Uterus (tissue), 4 donors: ENCODE measurements at places on chromosomes 12 and 14.
A peak's percentile ranks its signal among the peaks of the same experiment; 100 is the strongest.

DNA sequence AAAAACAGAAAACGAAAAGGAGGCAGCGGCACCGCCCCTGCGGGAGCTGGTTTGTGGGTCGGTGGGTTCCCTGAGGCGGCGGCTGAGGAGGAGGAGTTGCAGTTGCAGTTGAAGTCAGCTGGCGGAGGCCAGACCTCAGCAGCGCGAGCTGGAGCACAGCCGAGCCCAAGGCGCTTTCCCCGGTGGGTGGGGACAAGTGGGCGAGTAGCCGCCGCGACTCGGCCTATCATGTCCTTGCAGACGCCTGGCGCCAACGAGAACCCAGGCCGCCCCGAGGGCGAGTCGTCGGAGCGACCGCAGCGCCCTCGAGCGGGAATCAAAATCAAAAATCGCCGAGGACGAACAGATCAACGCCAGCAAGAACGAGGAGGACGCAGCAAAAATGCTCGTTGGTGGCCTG, 12.7 kb upstream of the CLEC1A start:
- no peak for DNase-seq

GRCh38 chr12:43108656-43109055, 443.3 kb downstream of the ADAMTS20 start:
- DNase-seq = no peak

GRCh38 chr14:54010981-54011380, 54.4 kb upstream of the BMP4 start:
- DNase-seq = no peak

DNA sequence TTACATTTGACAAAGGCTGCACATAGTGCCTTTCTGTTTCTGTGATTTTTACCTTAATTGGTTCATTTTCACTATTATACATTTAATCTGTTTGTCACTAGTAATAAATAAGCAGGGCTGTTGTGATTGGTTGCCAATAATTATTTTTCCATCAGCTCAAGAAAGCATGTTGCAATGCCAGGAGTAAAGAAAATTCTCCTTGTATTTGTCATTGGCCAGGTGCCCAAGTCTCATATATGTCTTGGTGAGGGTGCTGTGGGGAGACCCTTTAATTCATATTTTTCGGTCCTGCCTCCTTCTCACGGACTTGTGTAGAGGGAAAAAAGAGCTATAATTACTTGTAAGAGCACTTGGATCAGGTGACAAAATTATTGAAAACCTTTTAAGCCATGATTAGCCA, 108.0 kb downstream of the KITLG start:
- DNase-seq = no peak

- DNase-seq = no peak
These were observed 144.8 kb downstream of the KCNA5 start for GRCh38 chr12:5188472-5188871.

DNA sequence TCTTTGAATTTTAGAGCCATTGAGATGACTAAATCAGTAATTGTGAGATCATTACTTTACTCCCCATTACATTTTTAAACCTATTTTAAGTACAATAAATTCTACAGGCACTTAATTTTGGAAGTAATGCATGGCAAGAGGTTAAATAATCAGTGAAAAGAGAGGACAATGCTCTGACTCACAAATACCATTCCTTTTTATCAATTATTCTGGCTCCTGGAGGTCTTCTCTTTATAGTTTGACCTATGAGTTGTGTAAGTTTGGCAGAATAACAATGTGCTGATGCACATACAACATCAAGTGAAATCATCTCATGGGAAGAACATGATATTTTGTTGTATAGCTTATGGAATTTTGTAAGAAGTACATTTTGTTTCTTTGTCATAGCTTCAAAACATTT, 166.7 kb downstream of the TMTC3 start:
- DNase-seq = no peak

DNA sequence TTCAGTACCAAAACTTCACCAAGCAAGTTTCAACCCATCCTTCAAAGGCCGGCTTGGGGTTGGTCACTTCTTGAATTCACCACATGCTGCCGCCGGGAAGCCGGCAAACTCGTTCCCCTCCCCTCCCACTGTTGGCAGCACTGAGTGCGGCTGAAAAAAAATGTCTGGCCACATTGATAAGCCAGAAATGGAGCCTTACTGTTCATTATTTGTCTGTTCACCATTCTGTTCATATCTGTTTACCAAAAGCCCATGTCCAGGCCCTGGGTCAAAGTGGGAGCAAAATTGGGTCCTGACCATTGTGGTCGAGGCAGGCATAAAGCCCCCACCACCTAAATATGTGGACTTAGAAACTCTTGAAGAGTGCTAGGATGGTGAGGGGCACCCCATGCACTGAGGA, 7.3 kb upstream of the HSP90AA1 start:
- DNase-seq = no peak

DNA sequence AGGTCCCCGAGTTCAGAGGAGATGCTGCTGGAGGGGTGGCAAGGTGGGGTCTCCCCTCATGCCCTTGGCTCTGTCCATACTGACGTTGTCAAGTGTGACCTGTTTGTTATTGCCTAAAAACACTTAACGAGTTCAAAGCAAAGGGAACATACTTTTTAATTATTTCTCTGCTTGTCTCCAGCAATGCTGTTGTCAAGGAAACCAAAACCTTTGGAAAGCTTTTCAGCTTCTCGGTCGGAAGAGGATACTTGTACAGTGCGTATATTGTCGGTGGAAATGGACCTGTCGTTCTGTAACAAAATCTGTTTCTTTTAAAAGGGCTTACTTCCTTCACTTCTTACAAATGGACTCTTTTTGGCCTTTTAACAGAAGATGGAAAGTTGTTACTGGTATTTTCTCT, 73.9 kb downstream of the SLC25A47 start:
- no peak for DNase-seq

DNA sequence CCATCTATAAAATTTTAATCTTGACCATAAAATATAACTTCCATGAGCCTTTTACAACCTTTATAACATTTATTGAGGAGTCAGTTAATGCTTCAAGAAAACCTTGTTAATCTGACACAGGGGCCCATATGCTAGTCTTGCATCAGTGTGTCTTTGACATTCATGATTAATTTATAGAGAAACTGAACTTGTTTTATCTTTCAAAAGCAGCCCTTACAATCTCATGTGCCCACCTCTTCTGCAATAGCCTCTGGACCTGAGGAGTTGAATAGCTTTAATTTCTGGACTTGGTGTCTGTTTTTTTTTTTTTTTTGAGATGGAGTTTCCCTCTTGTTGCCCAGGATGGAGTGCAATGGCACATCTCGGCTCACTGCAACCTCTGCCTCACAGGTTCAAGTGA, 8.6 kb upstream of the LPCAT3 start:
- DNase-seq = no peak

GRCh38 chr14:75993567-75994041, 8.0 kb downstream of the IFT43 start:
- DNase-seq = no peak

- DNase-seq = no peak
These were observed 281.5 kb downstream of the CACNA1C start for GRCh38 chr12:2334271-2334670.

DNA sequence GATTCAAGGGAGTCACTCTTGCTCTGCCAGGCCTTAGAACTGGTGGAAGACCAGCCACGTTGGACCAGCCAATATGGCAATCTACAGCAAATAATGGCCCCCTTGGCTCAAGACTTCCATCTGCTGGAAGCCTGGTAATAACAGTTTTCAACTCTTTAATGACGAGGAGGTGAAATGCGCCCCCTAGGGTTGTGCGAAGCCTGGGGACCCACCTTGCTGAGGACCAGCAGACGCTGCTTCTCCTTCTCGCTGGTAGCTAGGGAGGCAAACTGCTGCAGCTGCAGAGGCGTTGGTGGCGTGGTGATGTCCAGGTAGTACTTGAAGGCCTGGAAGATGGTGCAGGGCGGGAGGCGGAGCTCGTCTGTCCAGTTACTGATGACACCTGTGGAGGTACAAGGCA, 41.5 kb upstream of the FBXO21 start:
- no peak for DNase-seq

- DNase-seq = no peak
These were observed 268.2 kb downstream of the PCNX1 start for GRCh38 chr14:71175491-71175890.

- DNase-seq = no peak
These were observed 4.2 kb downstream of the PPTC7 start for GRCh38 chr12:110578694-110579534.

GRCh38 chr12:3249081-3249800, 172.1 kb downstream of the TSPAN9 start:
- DNase-seq = no peak

DNA sequence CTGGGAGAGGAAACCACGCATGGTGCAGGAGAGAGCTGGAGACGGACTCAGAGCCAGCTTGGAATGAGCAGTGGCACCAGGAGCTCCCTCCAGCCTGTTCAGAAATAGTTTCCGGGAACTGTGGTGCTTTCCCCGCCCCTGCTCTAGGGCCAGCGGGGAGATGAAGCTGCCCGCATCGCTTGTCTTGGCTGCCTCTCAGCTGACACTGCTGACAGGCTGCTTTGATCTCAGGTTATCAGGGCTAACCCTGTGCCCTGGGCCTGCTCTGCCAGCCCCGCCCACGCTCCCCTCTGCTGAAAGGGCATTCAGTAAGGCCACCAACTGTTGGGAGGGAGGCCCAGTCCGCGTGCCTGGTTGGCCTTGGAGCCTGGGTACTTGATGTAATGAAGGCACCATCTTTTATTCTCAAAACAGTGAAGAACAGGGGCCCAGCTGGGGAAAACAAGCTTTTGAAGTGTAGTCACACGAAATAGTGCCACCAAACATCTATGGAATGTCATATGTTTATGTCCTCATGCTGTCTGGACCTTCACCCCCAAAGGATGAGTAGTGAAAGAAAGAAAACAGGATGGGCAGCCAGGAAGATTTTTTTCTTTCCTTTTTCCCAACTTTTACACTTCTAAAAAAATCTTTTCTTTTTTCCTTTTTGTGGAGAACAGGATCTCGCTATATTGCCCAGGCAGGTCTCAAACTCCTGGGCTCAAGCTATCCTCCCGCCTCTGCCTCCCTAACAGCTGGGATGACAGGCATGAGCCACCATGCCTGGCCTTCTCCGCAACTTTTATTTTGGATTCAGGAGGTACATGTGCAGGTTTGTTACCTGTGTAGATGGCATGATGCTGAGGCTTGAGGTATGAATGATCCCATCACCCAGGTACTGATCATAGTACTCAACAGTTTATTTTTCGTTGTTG, 115.9 kb upstream of the TBX3 start:
- no peak for DNase-seq

GRCh38 chr12:32894566-32894965, 2.0 kb downstream of the PKP2 start:
- no peak for DNase-seq

GRCh38 chr12:130011611-130012385, 108.0 kb upstream of the TMEM132D start:
- DNase-seq = no peak

- peak; percentile 14 for DNase-seq
These were observed 100.8 kb downstream of the CCER1 start for GRCh38 chr12:90854136-90854689.

GRCh38 chr12:80966001-80966400, 28.3 kb upstream of the LIN7A start:
- no peak for DNase-seq

GRCh38 chr12:103050273-103050672, 92.8 kb downstream of the ASCL1 start:
- no peak for DNase-seq

DNA sequence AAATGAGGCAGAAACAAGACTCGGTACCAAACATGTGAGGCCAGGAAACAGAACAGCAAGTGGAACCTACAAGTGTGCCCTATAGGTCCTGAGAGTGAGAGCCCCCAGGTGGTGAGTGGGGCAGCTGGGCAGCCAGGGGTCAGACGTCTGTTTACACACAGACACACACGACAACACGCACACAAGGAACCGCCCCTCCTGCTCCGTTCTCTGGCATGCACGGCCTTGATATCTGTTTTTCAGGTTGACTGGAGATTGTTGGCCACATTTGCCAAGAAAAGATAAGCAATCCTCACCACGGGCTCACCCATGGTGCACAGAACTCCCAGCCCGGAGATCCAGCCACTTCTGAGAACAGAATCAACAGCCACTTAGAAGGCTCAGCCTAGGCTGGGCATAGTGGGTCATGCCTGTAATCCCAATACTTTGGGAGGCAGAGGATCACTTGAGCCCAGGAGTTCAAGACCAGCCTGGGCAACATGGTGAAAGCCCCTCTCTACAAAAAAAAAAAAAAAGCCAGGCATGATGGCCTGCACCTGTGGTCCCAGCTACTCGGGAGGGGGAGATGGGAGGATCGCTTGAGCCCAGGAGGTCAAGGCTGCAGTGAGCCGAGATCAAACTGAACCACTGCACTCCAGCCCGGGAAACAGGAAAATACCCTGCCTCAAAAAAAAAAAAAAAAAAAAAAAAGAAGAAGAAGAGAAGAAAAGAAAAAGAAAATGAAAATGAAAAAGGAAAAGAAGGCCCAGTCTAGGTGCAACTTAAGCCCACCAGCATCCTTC, 19.4 kb upstream of the EIF5 start:
- no peak for DNase-seq

DNA sequence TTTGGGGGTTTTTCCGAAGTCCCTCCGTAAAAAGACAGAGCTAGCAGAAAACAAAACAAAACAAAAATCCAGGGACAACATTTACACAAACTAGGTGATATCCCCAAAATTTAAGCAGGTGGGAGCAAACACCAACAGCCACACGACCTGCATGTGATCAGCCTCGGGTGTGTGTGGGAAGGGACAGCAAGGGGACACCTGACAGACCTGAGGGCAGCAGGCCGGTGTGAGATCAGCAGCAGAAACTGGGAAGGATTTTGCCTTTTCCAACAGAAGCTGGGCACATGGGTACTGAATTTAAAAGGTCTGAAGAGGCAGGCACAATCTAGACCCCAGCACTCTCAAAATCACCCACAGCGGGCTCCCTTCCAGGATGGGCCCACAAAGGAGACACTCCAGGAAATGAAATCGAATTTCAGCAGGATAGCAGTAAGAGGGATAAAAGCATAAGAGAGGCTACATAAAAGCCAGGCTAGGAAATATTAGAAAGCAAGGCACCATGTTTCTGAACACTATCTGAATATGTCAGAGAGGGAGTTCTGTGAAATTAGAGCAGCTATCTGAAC, 36.5 kb upstream of the SELPLG start:
- no peak for DNase-seq

- no peak for DNase-seq
These were observed 68.3 kb downstream of the KDM2B start for GRCh38 chr12:121512561-121512960.

- no peak for DNase-seq
These were observed 637 bp upstream of the FOXG1 start for GRCh38 chr14:28765831-28766468.

GRCh38 chr14:80862541-80862940, 79.0 kb downstream of the CEP128 start:
- no peak for DNase-seq

DNA sequence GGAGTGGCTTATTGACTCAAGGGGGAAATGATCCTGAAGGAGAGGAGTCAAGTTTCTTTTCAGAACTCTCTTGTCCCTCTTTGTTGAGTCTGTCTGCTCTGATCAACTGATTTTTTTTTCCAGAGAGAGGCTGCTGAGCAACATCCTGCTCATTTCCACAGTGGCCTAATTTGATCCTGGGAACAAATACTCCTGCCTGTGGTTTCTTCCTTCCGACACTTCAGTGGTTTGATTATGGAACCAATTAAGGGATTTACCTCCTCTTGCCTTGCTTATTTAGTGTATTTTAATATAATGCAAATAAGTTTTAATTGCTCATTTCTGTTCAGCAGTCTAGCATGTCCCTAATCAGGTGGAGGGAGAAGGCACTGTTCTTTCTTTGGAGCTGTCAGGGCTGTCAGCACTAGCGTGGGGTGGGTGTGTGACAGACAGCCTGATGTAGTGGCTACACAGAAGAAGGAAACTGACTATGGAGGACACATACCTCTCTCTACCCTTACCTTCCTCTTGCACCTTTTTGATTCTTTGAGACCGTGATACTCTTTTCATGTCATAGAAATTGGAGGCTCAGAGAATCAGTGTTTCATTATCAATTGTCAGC, 344.9 kb upstream of the STXBP6 start:
- no peak for DNase-seq
